NCI-H1694 (cell line): ENCODE measurements at places on chromosomes 5 and 9.

DNA sequence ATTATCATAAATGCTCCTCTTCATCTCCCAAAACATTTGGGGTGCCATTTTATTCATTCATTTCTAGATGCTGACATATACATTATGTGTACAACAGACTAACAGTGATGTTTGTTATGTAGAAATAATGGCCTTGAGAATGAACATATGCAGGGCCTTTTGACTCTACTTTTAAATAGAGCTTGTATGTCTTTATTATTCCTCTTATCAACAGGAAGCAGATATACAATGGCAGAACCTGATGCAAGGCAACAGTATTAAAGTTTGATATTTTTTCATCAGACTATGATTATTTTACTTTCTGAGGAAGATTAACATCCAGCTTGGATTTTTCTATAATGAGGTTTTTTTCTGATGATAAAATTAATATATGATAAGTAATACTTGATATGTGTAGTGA is 44.1 kb downstream of the SNX18 start:
- no peak for DNase-seq

DNA sequence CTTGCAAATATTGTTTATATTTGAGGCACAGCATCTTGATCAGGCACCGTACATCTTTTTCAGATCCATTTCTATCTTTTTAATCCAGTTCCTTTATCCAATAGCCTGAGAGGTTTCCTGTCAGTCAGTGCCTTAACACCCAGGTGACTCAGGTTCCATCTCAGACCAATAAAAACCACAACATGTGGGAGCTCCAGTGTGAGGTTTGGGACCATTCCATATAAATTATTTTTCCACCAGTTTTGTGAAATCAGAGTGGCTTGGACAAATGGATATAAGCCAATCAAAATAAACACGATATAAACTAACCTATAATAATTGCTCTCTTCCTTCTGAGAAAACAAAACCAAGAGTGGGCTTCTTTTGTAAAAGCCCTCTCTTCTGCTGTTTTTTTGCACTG is 351.3 kb downstream of the NTRK2 start:
- DNase-seq: no peak

- no peak for DNase-seq
Measured at GRCh38 chr5:176446884-176447590, 1.1 kb upstream of the FAF2 start.

DNA sequence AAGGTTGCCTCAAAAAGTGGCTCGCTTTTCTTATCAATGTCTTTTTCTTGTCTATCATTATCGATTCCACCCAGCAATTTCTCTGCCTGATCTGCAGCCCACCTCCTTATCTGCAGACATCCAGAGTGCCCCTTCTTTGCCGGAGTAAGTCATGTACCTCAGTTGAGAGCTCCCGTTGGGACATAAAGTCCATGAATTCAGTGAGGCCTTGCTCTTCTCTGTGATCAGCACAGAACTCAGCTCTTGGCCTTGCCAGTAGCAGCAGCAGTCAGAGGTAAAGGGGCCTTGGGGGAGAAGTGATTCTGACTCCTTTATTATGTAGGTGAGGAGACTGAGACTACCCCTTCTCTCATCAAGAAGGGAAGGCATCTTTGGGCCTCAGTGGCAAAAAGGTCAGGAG is 24.9 kb upstream of the DCAF12 start:
- DNase-seq: no peak

GRCh38 chr5:93756372-93756771 is 15.0 kb upstream of the POU5F2 start:
- DNase-seq: no peak

- no peak for DNase-seq
Measured at GRCh38 chr9:99336005-99336404, 113.9 kb downstream of the SEC61B start.

GRCh38 chr5:85656050-85656449 is 961.7 kb upstream of the COX7C start:
- no peak for DNase-seq

DNA sequence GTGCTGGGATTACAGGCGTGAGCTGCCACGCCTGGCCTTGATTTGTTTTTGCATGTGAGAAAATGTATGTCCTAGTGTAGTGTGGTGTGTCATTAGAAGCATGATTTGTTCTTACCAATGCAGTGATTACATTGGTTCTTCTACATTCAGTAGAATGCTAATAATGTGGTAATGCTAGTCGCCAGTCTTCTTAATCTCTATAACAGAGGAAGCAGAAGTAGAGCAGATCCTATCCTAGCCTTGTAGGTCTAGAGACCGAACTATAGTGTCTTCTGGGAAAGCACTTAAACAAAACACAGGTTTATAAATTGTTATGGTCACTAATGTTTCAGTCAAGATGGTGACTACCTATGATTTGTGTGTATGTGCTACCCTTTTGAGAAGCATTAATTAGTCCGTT is 197.5 kb upstream of the DMRT1 start:
- no peak for DNase-seq

- DNase-seq: no peak
Measured at GRCh38 chr9:130390390-130390789, 54.4 kb upstream of the ASS1 start.

- DNase-seq: no peak
Measured at GRCh38 chr5:168207450-168208029, 83.9 kb upstream of the WWC1 start.

DNA sequence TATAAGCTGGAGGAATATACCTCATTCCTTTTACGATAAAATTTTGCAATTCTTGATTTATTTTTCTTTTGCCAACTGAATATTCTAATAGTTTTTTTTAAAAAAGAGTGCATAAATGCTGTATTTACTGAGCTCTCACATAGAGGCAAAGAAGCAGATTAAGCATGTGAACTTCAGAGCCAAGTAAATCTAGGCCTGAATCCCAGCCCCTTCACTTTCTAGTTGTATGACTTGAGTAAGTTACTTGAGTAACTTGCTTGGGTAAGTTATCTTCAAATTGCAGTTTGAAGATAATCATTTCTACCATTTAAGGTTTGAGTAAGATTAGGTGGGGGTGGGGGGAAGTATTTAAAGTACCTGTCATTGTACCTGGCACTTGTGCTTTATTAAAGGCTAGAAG is 21.8 kb downstream of the LURAP1L start:
- DNase-seq: no peak

- DNase-seq: no peak
Measured at GRCh38 chr9:78791779-78792178, 494.9 kb downstream of the PSAT1 start.

- DNase-seq: peak; percentile 38
Measured at GRCh38 chr9:125911861-125912644, 164.9 kb downstream of the PBX3 start.

- DNase-seq: no peak
Measured at GRCh38 chr5:10828241-10828640, 67.2 kb upstream of the DAP start.

DNA sequence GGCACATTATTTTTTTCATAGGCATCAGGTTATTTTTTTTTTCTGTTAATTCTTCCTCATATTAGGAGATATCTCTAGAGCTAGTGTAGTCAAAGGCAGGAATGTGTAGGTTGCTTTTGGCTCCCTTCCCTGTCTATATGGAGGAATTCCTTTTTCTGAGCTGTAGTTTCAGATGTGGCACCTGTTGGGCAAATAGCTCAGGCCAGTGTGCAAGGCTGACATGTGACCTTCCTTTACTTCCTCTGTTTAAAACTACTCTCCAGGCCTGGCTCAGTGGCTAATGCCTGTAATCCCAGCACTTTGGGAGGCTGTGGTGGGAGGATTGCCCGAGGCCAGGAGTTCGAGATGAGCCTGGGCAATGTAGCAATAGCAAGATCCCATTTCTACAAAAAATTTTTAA is 40.5 kb upstream of the KIAA1958 start:
- DNase-seq: no peak

DNA sequence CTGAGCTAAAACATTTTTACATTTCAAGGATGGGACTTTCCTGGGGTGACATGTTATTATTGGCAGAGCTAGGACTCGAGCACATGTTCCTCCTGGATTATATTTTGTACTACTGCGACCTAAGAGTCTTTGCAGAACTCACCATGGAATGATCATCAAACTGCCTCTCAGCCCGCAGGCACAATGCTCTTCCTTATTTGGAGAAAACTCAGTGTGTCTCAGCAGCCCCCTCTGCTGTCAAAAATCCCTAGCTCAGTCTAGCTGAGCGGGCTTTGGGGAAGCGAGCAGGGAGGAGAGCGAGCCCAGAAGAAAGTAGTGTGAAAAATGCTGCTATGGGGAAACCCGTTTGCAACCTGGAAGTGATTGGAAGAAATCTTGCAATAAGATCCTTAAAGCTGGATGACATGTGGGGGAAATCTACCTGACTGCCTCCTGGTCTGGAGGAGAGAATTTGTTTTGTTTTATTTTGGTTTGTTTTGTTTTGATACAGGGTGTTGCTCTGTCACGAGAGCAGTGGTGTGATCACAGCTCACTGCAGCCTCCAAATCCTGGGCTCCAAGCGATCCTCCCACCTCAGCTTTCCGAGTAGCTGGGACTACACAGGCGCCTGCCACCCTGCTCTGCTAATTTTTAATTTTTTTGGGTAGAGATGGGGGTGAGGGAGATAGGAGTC is 89.9 kb upstream of the CLINT1 start:
- peak; percentile 88 for DNase-seq

DNA sequence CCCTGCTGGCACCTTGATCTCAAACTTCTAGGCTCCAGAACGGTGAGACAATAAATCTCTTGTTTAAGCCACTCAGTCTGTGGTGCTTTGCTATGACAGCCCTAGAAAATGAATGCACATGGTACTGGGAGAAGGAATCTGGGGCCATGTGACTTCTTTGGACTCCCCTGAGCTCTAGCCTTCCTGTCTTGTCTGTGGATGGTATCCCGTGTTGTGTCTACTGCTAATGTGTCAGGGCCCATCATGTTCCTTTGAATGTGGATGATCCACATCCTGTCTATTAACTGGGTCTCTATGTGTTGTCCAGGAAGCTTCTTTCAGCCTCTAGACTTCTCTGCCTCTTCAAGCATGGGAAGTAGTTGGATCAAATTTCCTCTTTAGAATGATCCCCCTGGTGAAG is 25.1 kb downstream of the IL7R start:
- no peak for DNase-seq

DNA sequence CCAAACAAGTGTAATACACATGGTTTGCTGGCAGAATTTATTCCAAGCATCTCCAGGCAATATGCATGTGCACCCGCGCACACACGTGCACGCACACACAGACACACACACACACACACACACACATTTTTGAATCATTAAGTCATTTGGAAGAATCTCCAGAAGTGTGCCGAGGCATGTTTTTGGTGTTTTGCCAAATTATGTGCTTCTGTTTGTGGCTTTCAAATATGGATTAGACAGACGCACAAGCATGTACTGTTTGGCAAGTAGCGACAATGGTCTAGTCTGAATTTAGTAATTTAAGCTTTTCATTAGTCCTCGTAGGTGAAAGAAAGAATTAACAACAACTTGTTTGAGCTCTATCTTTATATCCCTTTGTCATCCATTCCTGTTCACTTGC is 36.7 kb downstream of the NFIB start:
- peak; percentile 33 for DNase-seq
